ENCODE measurements at places on chromosomes 7 and 10. TPM values are rescaled to one million over a fixed set of nuclear protein-coding genes. Genes with fewer than 3 reads are reported as not detected.
A peak's percentile ranks its signal among the peaks of the same experiment; 100 is the strongest.

- peak; percentile 54 for DNase-seq
These were observed 95.1 kb downstream of the LSMEM1 start for GRCh38 chr7:112575864-112576263.

DNA sequence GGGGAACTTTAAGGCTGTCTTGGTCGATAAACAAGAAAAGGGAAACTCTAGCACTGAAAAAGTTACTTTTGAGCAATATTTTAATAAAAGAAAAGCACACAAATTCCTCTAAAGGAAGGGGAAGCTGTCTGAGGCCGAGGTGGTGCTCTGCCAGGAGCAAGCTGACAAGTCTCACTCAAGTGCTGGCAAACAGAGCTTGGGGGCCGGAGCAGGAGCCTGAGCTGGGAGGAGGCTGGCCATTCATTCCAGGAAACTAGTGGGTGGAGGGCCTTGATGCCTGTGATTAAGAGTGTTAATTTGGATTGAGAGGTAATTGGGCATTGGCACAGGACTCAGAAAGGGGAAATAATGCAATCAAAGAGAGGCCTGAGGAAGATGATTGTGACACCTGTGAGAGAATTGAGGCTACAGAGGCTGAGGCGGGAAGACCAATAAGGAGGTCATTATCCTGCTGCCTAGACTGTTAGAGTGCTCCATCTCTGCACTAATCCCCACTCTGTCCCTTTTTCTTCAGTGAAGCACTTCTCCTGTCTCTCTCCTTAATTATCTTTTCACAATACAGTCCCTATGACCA is 154.9 kb upstream of the COL1A2 start:
- DNase-seq, result no peak

The MYPN gene
- total RNA-seq, result not detected

The HTR5A gene
- total RNA-seq, result not detected

GRCh38 chr10:102418622-102419268 is at the start of gene PSD:
Gene PSD (minus strand): TSS chr10:102418785. CDS start chr10:102417038, 1,747 bp downstream.
- DNase-seq, result no peak

DNA sequence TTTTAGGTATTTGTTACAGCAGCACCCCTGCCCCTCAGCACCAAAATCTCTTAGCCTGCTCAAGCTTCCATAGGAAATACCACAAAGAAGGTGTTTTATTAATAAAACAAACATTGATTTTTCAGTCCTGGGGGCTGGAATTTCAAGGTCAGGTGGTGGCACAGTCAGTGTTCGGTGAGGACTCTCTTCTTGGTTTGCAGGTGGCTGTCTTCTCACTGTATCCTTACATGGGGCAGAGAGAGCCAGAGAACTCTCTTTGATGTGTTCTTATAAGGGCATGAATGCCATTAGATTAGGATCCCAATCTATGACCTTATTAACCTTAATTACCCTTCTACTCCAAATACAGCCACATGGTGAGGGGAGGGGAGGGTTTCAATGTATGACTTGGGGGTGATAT is 112.3 kb upstream of the PFKP start:
- no peak for DNase-seq

- peak; percentile 49 for DNase-seq
These were observed 2.1 kb upstream of the ZKSCAN1 start for GRCh38 chr7:100013328-100013676.

DNA sequence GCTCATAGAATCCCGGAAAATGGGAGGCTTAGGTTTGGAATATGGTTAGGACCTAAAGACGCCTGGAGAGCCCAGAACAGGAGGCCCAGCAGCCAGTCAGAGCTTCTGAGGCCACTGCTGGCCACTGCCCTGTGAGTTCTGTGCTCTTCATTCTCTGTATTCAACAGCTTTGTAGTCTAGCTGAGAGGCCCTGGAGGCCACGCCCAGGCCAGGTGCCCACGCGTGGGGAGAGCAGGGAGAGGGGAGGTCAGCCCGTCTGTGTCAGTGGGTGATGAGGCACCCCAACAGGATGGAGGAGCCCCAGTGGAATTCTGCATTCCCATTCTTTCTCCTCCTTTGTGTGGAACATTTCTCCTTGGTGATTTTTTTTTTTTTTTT is 29.1 kb downstream of the IL15RA start:
- DNase-seq, result no peak

- peak; percentile 75 for DNase-seq
These were observed 414.2 kb upstream of the KLF6 start for GRCh38 chr10:4199196-4199595.

The TRPV6 gene
- 0.24 TPM for total RNA-seq

DNA sequence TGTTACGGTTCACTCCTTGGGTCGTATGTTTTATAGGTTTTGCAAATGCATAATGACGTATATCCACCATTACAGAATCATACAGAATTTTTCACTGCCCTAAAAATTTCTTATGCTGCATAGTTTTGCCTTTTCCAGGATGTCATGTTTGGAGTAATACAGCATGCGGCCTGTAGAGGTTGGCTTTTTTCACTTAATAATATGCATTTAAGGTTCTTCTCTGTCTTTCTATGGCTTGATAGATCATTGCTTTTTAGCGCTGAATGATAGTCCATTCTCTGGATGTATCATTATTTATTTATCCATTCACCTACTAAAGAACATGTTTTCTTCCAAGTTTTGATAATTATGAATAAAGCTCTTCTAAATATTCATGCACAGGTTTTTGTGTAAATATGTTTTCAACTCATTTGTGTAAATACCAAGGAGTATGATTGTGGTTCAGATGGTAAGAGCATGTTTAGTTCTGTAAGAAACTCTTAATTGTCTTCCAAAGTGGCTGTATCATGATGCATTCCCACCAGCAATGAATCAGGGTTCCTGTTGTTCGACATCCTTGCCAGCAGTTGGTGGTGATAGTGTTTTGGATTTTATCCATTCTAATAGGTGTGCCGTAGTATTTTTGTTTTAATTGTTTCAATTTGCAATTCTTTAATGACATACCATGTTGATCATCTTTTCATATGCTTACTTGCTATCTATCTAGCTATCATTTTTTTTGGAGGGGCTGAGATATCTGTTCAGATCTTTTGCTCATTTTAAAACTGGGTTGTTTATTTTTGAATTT is 531.2 kb upstream of the GHITM start:
- no peak for DNase-seq

- no peak for DNase-seq
These were observed 468.0 kb downstream of the MAGI2 start for GRCh38 chr7:78985509-78985908.

DNA sequence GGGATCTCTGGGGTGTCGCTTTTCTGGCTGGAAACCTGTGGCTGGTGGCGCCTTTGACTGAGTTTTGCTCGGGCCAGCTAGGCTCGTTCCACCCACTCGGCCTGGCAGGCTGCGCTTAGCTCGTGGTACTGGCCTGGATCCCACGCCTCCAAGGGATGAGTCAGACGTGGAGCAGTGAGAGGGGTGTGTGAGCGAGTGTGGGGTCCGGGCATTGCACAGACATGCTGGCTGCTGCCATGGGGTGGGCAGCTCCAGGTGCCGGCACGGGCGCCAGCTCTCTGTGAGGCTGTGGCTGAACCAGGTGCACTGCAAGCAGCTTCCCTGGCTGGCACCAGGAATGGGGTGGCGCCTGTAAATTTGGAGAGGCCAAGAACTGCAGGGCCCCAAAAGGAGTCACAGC is 63.1 kb upstream of the CACNA2D1 start:
- DNase-seq, result peak; percentile 33

The CRYGN gene
- not detected for total RNA-seq

DNA sequence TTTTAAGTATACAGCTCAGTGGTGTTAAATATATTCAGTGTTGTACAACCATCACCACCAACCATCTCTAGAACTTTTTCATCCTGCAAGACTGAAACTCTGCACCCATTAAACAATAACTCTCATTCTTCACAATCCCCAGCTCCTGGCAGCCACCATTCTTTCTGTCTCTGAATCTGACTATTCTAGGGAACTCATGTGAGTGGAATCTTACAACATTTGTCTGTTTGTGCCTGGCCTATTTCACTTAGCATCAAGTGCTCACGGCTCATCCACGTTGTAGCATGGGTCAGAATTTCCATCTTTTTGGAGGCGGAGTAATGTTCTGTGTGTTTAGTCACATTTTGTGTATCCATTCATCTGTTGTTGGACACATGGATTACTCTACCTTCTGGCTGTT is 40.8 kb upstream of the PFKFB3 start:
- DNase-seq, result no peak

DNA sequence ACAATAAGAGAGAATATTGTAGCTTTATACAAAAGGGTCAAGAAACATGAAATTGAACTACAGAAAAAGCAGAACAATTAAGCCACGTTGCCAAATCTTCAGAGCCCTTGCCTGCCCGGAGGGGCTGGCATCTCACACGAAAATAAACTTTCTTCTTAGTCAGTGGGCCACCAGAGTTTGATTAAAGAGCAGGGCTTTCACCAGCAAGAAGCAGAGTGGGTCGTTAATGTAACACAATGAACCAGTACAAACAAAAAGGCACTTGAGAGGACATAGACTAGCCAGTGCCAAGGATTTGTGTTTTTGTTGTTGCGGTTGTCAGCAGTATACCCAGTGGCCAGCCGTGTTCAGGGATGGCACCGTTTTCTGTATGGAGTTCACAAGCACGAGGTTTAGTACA is 155.4 kb downstream of the NRP1 start:
- DNase-seq, result no peak

The ARHGEF35 gene
- total RNA-seq, result 13.7 TPM

The PRSS2 gene
- not detected for total RNA-seq

DNA sequence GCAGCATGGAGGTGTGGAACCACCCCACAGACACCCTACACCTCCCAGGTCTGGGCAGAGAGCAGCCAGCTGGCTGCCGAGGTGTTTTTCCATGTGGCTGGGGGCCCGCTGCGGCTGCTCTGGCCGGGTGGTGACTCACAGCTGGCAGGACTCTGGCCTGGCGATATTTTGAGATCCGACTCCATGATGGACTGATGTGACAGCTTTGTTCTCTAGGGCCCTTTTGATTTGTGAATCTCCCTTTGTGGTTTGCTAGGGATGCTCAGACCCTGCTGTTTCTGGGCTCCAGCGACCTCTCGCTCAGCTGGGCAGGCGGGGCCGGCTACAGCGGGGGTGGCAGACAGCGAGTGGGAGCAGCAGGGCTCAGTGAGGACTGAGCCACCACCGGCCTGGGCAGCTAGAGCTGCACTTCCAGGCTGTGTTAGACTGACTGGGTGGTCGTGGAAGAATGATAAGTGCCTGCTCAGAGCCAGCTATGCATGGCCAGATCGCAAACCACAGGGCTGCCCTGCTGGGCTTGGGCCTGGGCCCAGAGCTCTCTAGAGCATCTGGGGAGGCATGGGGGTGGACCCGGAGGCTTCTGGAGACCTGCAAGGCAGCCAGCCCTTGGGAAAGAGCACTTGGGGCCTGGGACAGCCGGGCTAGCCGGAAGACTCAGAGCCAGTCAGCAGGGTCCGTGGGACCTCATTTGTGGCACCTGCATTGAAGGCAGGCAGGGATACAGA is 46.2 kb upstream of the GDF10 start:
- no peak for DNase-seq

The CAMK1D gene
- total RNA-seq, result 0.53 TPM

DNA sequence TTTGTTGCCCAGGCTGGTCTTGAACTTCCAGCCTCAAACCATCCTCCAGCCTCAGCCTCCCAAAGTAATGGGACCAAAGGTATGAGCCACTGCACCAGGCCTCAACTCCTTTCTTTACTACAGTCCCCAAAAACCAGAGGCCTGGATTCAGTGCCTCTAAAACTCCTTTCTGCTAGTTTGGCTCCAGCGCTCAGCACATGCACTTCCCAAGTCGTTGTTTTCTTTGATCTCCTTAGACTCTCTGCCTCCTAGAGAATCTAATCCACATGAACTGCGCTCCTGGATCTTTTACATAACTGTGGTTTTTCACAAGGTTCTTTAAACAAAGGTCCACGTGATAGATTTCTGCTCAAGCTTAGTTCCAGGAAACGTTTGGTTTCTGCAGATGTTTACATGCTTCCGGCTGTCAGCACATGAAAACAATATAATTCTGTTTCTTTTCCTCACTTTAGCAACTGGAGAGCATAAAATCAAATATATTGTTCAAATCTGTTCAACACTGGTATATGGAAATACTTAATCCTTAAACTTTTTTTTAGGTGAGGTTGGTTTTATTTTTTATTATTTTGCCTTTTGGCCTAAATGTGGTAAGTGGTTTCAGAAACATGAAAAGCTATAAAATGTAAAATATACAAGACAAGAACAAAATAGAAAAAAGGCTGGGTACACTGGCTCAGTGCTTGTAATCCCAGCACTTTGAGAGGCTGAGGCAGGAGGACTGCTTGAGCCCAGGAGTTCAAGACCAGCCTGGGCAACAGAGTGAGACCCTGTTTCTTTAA is 270.5 kb upstream of the MKLN1 start:
- no peak for DNase-seq

GRCh38 chr7:26423436-26423835 is 131.8 kb downstream of the SNX10 start:
- DNase-seq, result no peak

DNA sequence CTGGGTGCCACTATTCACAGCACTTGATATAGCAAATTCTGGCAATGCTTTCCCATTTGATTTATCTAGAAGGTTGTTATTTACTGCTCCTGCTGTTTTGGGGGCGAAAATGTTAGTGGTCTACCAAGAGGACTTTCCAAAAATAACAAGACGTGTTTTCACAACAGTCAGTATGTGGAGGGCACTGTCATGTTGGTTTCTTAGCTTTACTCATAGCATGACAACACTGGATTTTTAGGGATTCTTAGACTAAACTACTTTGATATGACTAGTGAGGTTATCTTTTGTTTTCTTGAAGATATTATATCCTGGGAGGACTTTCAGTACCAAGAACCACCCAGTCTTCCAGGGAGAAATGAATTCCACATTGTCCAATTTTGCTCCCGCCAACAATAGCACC is 49.4 kb downstream of the NUDCD3 start:
- DNase-seq, result no peak

DNA sequence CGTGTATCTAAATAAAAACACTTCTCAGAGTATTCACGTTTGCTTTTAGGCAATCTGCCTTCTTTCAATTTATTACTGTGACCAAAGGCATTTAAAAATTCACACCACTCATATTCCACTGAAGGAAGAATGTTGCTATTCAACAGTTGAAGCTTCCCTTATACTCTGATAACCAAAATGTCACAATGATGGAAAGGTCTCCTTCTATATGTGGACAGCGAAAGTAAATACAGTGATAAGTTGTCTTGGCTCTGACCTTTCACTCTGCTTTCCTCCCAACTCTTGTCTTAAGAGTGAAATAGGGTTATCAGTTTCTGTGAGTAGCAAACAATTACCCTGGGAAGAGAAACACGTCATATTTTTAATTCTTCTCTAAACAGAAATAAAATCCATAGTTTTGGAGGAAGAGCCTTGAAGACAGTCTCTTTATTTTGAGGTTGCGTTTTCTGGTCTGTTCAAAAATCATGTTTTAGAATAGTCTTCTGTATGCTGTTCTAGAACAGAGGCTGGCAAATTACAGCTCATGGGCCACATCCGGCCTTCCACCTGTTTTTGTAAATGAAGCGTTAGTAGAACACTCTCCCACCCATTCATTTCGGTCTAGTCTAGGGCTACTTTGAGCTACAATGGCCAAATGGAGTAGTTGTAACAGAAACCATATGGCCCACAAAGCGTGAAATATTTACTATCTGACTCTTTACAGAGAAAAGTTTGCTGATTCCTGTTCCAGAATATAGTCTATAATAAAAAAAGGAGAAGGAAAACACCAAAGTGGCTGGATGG is 41.3 kb downstream of the ETV1 start:
- DNase-seq, result no peak

- peak; percentile 81 for DNase-seq
These were observed 10.4 kb downstream of the CHST3 start for GRCh38 chr10:71974489-71975021.
